ENCODE measurements at places on chromosomes 11 and 22. TPM values are rescaled to one million over a fixed set of nuclear protein-coding genes. Genes with fewer than 3 reads are reported as not detected.
A peak's percentile ranks its signal among the peaks of the same experiment; 100 is the strongest.

NAV2 gene
- 0.42 TPM for total RNA-seq

NCR3LG1 gene
- total RNA-seq = 5.9 TPM

DNA sequence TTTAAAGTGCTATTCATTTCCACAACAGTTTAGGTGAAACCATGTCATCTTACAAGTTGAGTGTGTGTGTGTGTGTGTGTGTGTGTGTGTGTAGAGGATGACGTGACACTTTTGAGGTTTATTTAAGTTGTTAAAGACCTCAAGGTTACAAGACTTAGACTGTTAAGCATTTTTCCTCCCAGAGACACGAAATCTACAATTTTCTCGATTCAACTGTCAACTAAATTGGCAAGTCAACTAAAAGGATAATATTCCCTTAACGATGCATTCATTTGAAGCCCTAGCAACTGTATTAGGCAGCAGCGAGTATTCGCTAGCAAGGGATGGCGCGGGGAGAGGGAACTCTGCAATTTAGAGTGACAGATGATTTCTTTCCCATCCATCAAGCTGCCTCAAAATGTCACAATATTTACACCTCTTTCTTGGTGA lies 17.6 kb upstream of the BDNF start:
- H3K4me1 ChIP-seq = no peaks in the 10 kb centered on the region
- no peak overlapping the region for H3K27ac ChIP-seq
- H3K27me3 ChIP-seq = peaks cover 9% of the 10 kb centered on the region
- H3K4me3 ChIP-seq = no peak overlapping the region

TYR gene
- not detected for total RNA-seq

CDKN1C gene
- total RNA-seq = 1.0 TPM

MS4A12 gene
- not detected for total RNA-seq

SAA2 gene
- not detected for total RNA-seq

- no peaks in the 10 kb centered on the region for H3K36me3 ChIP-seq
- no peak overlapping the region for H3K4me3 ChIP-seq
- no peaks in the 10 kb centered on the region for H3K4me1 ChIP-seq
- DNase-seq = no peak
- H3K27me3 ChIP-seq = no peaks in the 10 kb centered on the region
These were observed 1.4 kb downstream of the ANO5 start for GRCh38 chr11:22194306-22194705.

- peaks cover 3% of the 10 kb centered on the region for H3K36me3 ChIP-seq
- H3K27ac ChIP-seq = no peak overlapping the region
- H3K4me3 ChIP-seq = no peak overlapping the region
These were observed 127.4 kb downstream of the TTC17 start for GRCh38 chr11:43486141-43486540.

GRCh38 chr11:35927104-35927503 lies 16.8 kb upstream of the LDLRAD3 start:
- no peaks in the 10 kb centered on the region for H3K4me1 ChIP-seq
- no peak overlapping the region for H3K4me3 ChIP-seq
- no peaks in the 10 kb centered on the region for H3K36me3 ChIP-seq
- H3K27me3 ChIP-seq = no peaks in the 10 kb centered on the region
- DNase-seq = no peak
- H3K27ac ChIP-seq = no peak overlapping the region

DMC1 gene
- 10.9 TPM for total RNA-seq

DNA sequence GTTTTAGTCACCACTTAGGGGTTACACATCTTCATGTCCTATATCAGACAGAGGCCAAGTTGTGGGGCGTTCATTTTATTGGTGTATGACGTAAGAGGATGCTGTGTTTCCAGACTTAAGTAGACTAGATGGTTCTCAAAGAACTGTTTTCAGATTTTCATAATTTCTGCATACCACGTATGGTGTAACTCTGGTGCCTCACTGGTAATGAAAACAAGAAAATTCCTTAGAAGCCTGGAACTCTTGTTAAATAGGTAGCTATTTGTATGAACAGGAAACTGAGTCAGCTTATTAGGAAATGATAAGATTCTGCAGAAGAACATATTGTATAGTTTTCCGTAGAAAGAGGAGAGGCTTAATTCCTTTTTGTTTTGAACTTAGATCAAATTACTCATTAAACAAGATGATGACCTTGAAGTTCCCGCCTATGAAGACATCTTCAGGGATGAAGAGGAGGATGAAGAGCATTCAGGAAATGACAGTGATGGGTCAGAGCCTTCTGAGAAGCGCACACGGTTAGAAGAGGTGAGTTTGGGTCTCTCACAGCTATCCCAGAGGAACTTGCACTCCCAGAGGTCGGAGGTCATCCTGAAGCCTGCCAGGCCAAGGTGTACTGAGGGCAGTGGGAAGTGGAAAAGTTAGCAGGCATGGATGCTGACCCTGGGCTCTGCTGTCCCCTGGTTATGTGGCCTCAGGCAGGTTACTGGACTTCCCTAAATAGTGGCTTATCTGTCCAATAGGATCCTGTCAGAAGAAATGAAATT lies 3.9 kb downstream of the CDC45 start:
- H3K27ac ChIP-seq = no peak overlapping the region

DNA sequence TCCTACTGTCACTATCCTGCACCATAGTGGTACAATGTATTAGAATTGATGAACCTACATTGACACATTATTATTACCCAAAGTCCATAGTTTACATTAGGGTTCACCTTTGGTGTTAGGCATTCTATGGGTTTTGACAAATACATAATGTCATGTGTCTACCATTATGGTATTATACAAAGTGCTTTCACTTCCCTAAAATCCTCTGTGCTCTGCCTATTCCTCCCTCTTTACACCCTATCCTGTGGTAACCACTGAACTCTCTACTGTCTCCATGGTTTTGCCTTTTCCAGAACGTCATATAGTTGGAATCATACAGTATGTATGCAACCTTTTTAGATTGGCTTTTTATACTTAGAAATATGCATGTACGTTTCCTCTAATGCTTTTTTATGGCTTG lies 51.5 kb downstream of the CCDC15 start:
- no peaks in the 10 kb centered on the region for H3K36me3 ChIP-seq
- H3K27me3 ChIP-seq = no peaks in the 10 kb centered on the region
- no peak for DNase-seq
- no peaks in the 10 kb centered on the region for H3K4me1 ChIP-seq
- no peak overlapping the region for H3K27ac ChIP-seq
- H3K4me3 ChIP-seq = no peak overlapping the region

DNA sequence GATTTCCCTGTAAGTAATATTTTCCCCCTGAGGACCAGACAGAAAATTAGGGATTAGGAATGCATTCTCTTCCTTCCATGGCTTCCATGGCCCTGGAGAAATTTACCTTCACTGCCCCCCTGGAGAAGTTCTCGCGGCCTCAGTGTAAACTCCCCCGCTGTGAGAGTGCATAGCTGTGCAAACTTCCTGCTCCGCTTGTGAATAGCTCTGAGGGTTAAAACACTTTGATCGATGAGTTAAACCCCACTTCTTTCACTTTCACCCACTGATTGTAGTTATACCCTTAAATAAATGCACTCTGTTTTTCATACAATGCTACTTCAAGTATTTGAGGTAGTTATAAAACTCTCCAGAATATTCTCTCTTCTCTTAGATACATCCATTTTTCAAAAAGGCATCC lies 190.8 kb downstream of the DSCAML1 start:
- H3K36me3 ChIP-seq = no peaks in the 10 kb centered on the region
- no peaks in the 10 kb centered on the region for H3K27me3 ChIP-seq
- no peak overlapping the region for H3K27ac ChIP-seq
- no peak overlapping the region for H3K4me3 ChIP-seq
- H3K4me1 ChIP-seq = peaks cover 4% of the 10 kb centered on the region
- DNase-seq = no peak

- no peaks in the 10 kb centered on the region for H3K27me3 ChIP-seq
- peak overlapping the region; percentile 83 for H3K4me3 ChIP-seq
- peak overlapping the region; percentile 85 for H3K27ac ChIP-seq
- peaks cover 45% of the 10 kb centered on the region for H3K4me1 ChIP-seq
- no peak for DNase-seq
These were observed 1.3 kb downstream of the EIF3M start for GRCh38 chr11:32584921-32585320.

- H3K27ac ChIP-seq = no peak overlapping the region
- no peaks in the 10 kb centered on the region for H3K27me3 ChIP-seq
- no peak for DNase-seq
- H3K36me3 ChIP-seq = no peaks in the 10 kb centered on the region
These were observed 100.4 kb downstream of the KIRREL3 start for GRCh38 chr11:126899961-126900748.

GRCh38 chr11:5550440-5551095 lies 2.2 kb upstream of the OR52H1 start:
- no peaks in the 10 kb centered on the region for H3K27me3 ChIP-seq
- no peak overlapping the region for H3K27ac ChIP-seq
- H3K36me3 ChIP-seq = no peaks in the 10 kb centered on the region
- no peak overlapping the region for H3K4me3 ChIP-seq

GRCh38 chr11:86275493-86276370 lies 26.3 kb upstream of the HIKESHI start:
- no peaks in the 10 kb centered on the region for H3K27me3 ChIP-seq
- no peak overlapping the region for H3K4me3 ChIP-seq
- no peak for DNase-seq
- peaks cover 19% of the 10 kb centered on the region for H3K36me3 ChIP-seq
- no peak overlapping the region for H3K27ac ChIP-seq

DNA sequence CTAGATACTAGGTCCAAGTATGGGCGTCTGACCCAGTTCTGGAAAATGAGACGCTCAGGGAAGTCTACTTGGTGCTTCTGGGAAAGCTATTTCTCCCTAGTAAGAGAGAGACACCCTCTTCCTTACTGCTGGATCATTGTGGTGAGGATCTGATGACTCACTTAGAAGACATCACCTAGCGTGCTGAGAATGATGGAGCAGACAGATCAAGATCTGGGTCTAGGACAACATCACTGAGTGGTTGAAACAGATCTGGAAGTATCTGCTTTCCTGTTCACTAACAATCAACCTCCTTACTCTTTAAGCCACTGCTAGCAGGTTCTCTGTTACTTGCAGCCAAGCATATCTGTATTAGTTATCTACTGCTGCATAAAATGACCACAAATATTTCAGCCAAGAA lies 38.3 kb upstream of the HMGXB4 start:
- no peak for DNase-seq
- no peaks in the 10 kb centered on the region for H3K27me3 ChIP-seq
- H3K27ac ChIP-seq = no peak overlapping the region
- H3K36me3 ChIP-seq = no peaks in the 10 kb centered on the region

ARHGAP42 gene
- total RNA-seq = 0.09 TPM

DNA sequence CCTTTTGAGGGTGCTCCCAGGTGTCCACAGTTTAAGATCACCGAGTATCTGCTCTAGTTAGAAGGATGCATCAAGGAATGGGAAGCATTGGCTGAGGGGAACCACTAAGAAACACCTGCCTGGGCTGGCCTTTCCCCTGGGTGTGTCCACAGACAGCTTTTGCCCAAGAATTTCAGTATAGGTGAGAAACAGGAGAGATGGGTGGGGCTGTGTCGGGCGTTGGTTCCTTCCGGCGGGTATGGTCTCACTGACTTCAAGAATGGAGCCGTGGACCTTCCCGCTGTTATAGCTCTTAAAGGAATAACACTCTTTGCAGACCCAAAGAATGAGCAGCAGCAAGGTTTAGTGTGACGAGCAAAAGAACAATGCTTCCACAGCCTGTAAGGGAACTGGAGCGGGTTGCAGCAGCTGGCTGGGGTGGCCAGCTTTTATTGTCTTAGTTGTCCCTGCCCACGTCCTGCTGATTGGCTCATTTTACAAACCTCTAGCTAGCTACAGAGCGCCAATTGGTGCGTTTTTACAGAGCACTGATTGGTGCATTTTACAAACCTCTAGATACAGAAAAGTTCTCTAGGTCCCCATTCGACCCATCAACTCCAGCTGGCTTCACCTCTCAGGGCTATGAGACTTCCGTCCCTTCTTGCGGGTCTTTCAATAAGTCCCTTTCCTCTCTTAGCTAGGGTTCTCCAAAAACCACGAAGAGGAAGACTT lies 2.4 kb downstream of the FADS1 start:
- H3K27me3 ChIP-seq = peaks cover 3% of the 10 kb centered on the region
- H3K36me3 ChIP-seq = no peaks in the 10 kb centered on the region
- H3K4me3 ChIP-seq = peak overlapping the region; percentile 82

DNA sequence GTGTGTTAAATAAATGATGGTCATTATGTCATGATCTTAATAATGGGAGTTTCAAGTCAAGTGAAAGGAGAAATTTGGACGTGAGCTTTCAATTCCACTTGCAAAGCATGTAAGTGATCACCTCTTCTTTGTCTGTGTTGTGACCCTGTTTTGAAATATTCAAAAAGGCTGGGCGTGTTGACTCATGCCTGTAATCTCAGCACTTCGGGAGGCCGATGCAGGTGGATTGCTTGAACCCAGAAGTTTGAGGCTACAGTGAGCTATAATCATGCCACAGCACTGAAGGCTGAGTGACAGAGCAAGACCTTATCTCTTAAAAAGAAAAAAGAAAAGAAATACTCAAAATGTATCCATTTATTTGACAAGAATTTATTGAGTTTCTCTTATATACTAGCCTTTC lies 32.9 kb upstream of the EED start:
- DNase-seq = no peak
- H3K27me3 ChIP-seq = no peaks in the 10 kb centered on the region
- no peaks in the 10 kb centered on the region for H3K36me3 ChIP-seq
- H3K27ac ChIP-seq = no peak overlapping the region

DNA sequence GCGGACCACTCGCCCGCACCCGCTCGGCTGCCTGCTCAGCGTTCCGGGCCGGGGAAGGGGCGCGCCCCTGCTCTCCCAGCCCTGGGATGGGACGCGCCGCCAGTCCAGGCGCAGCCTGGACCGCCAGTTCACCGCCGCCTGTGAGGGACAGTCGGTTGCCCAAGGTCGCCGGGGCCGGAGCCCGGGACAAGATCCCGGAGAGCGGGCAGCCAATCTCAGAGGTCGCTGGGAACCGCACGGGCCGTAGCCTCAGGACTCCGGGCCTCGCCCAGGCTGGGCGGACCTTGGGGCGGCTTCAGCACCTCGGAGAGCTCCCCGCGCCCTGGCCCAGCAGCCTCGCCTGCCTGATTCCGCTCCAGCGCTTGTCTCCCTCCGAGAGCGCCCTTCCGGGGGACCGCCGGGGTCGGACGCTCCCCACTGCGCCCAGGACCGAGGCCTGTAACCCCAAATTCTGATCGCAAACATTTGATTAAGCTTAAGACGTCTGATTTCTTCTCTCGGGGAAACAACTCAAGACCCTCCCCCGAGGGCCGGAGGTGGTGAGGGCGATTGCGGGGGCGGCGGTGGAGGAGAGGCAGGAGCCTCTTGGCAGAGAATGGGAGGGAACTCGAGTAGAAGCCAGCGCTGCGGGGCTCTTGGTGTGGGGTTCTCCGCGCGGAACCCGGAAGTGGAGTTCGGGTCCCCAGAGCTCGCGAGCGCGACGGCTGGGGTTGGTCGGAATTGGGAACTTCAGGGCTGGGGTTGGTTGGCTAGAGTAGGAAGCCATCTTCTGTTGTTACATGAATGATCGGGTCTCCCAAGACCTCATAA lies 1.1 kb upstream of the CHRM4 start:
- peak; percentile 73 for DNase-seq
- H3K27me3 ChIP-seq = peaks cover 30% of the 10 kb centered on the region
- H3K27ac ChIP-seq = no peak overlapping the region
- peaks cover 22% of the 10 kb centered on the region for H3K4me1 ChIP-seq
- H3K4me3 ChIP-seq = peak overlapping the region; percentile 37
- H3K36me3 ChIP-seq = no peaks in the 10 kb centered on the region

- peak overlapping the region; percentile 74 for H3K27ac ChIP-seq
- H3K4me1 ChIP-seq = peaks cover 65% of the 10 kb centered on the region
- no peak for DNase-seq
- no peaks in the 10 kb centered on the region for H3K27me3 ChIP-seq
- H3K4me3 ChIP-seq = peak overlapping the region; percentile 70
These were observed 1.6 kb downstream of the CPT1A start for GRCh38 chr11:68839911-68840641.

MS4A14 gene
- not detected for total RNA-seq

- H3K36me3 ChIP-seq = no peaks in the 10 kb centered on the region
- H3K4me1 ChIP-seq = no peaks in the 10 kb centered on the region
- no peak for DNase-seq
- no peaks in the 10 kb centered on the region for H3K27me3 ChIP-seq
- no peak overlapping the region for H3K4me3 ChIP-seq
- H3K27ac ChIP-seq = no peak overlapping the region
These were observed 9.7 kb upstream of the THY1 start for GRCh38 chr11:119432484-119433357.

OR8G5 gene
- not detected for total RNA-seq

GGT1 gene
- 39.1 TPM for total RNA-seq

Data from CD8-positive, alpha-beta memory T cell (primary cell).